ENCODE measurements at places on chromosomes 3 and 15.

DNA sequence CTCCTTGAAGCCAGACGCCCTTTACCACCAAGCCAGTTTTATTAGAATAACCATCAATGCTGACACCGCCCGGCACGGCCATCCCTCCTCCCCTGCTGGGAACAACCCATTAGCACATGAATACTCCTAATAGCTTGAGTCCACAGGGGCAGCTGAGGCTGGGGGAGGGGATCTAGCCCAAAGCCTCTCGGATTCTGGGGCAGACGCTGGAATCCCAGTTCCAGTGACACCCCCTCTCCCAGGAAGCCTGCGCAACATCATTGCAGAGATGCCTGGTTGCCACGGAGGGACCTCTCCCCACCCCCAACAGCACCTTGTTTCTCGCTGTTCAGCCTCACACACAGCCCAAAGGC lies 1.2 kb upstream of the LINGO1 start:
- no peak for DNase-seq

GRCh38 chr3:154307363-154307762 lies 16.9 kb downstream of the DHX36 start:
- no peak for DNase-seq

- DNase-seq: no peak
Observed at GRCh38 chr3:114846779-114847178, 300.3 kb downstream of the ZBTB20 start.

DNA sequence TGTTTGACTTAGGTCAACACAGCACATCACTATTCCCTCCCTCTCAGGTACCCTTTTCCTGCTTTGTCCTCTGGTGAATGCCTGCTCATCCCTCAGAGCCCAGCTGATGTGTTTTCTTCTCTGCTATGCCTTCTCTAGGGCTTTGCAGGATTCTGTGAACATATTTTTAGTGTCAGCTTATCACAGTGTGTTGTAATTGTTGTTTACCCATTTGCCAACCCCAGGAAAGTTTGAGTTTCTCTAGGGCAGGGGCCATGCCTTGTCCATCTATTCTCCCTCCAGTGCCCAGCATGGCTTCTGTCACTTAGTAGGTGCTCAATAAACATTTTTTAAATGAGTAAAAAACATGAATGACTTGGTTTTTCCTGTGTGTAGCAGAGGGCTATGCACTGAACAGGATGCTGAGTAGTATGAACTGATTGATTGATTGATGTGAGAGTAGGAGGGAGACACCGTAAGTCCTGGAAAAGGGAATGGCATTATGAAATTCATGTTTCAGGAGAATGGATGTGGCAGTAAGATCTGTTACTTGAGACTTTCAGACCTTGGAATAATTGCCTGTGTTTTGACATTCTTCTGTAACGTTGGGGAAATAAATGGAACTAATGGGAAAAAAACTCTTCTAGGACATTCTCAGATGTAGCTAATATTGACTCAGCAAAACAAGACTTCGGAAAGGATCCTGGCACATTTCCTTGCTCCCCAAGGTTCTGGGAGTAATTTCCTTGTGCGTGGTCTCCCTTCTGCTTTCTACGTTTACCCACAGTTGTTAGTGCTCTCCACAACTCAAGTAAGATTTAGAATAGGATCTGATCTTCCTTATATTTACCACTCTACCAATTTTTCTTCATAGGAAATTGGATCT lies 267.3 kb upstream of the TBL1XR1 start:
- DNase-seq: no peak

- no peak for DNase-seq
Observed at GRCh38 chr3:169104972-169105371, 558.5 kb downstream of the MECOM start.

- DNase-seq: no peak
Observed at GRCh38 chr3:133271539-133271938, 128.3 kb upstream of the BFSP2 start.

GRCh38 chr3:10756546-10756945 lies 59.5 kb upstream of the SLC6A11 start:
- no peak for DNase-seq

GRCh38 chr15:34578283-34578674 lies 5.2 kb downstream of the GOLGA8B start:
- no peak for DNase-seq

GRCh38 chr3:188010478-188010877 lies 143.5 kb upstream of the LPP start:
- no peak for DNase-seq

GRCh38 chr15:49900903-49901235 lies 218.2 kb downstream of the ATP8B4 start:
- no peak for DNase-seq

GRCh38 chr3:101801174-101801573 lies 22.2 kb downstream of the NXPE3 start:
- no peak for DNase-seq

DNA sequence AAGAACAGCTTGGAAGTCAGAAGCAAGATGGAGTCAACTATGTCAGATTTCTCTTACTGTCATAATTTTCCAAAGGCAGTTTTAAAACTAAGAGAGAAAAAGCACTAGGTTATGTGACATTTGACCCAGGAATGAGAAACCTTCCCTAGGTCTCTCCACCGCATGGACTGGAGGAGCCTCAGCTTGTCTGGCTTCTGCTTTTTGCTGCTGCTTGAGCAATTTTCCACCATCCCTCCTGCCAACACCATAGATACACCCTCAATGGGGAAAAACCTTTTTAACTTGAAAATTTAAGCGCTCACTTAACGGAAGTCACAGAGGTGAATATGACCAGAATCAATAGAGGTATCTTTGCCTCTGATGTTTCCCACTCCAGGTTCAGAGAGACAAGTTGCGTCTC lies 17.8 kb upstream of the IREB2 start:
- DNase-seq: no peak

- no peak for DNase-seq
Observed at GRCh38 chr3:112741983-112742382, 101.0 kb upstream of the CCDC80 start.

DNA sequence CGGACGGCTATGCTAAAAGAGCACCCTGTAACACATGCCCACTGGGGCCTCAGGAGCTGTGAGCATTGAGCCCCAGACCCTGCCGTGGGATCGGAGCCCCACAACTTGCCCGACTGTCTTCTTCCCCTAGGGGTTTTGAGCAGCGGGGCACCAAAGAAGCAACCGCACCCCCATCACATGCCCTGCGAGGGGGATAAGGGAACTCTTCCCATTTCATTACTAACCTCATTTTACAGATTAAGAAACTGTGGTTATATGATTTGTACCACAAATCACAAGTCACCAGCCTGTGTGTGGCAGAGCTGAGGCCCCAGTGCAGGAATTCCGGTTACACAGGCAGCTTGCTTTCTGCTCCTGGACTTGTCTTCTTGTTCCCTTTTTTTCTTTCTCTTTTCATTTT lies 86.2 kb downstream of the CD47 start:
- DNase-seq: no peak

DNA sequence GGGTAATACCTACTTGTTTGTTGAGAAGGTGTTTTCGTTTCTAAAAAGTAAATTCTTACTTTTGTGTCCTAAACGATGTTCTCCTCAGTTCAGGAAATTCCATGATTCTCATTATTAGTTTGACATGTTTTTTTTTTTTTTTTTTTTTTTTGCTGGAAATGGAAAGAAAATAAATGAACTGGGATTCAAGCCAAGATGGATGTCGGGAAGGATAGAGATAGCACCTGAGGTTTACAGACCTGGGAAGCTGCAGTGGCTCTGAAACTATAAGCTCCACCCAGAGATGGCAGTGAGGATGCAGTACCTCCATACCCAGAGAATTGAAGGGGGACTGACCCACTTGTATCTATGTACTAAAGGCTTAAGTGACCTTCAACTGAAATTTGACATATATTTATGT lies 334.6 kb upstream of the TGFBR2 start:
- DNase-seq: no peak

- no peak for DNase-seq
Observed at GRCh38 chr3:109234300-109234699, 82.0 kb downstream of the DPPA2 start.

- no peak for DNase-seq
Observed at GRCh38 chr15:34514251-34514670, 69.2 kb downstream of the GOLGA8B start.

- no peak for DNase-seq
Observed at GRCh38 chr3:62724503-62724902, 150.7 kb downstream of the CADPS start.

DNA sequence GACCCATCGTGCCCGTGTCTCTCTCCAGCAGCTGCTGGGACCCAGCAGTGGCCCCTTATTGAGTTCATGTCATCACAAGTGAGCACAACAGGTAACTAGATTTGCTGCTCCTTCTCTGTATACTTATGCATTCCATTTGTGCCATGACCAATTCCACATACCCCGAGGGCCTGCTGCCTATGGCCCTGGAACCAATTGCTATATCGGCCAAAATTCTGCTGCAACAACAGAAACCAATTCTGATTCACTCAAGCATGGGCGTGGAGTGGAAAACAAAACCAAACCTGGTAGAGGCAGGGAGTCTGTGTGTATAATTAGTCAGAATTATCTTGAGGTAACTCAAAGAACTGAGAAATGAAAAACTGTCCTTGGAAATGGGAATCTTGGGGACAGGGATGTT lies 516.6 kb downstream of the EPHB1 start:
- no peak for DNase-seq

DNA sequence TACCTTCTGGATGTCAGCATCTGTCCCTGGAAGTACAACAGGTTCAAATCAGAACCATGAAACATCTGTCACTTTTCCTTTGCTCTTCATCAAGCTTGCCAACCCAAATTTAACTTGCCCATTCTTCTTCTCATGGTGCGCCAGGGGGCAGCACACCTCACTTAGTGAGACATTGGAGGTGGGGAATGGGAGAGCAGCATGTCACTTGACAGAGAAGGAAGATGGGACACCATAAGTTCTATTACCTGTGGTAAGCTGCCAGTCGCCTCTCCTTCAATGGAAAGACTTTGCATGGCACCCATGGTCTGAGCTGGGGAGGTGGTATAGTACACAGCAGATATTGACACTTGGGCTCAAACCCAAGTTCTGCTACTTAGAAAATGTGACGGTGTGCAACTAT lies 2.9 kb downstream of the SCN5A start:
- DNase-seq: no peak

GRCh38 chr15:93029214-93029835 lies 59.7 kb downstream of the RGMA start:
- no peak for DNase-seq

DNA sequence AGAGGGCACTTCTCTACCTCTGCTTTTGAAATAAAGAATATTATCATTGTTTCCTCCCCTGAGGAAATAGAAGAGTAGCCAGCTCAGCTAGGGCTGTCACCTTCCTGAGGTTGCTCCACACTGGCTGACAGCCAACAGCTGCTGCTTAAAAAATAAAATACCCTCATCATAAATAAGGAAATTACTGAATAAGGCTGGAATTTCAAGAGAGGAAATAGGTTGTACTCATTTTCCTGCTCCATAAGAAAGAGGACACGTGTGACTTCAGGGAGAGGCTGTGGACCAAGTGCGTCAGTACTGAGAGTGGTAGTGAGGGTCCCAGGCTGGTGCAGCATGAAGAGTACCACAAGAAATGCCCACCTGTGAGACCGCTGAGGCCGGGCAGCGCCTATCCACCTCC lies 8.1 kb upstream of the C2CD4B start:
- DNase-seq: no peak

GRCh38 chr3:115766587-115767482 lies 143.5 kb downstream of the GAP43 start:
- DNase-seq: no peak

- DNase-seq: no peak
Observed at GRCh38 chr3:11542551-11542950, 101.2 kb downstream of the VGLL4 start.

- no peak for DNase-seq
Observed at GRCh38 chr3:114994554-114995341, 152.3 kb downstream of the ZBTB20 start.

DNA sequence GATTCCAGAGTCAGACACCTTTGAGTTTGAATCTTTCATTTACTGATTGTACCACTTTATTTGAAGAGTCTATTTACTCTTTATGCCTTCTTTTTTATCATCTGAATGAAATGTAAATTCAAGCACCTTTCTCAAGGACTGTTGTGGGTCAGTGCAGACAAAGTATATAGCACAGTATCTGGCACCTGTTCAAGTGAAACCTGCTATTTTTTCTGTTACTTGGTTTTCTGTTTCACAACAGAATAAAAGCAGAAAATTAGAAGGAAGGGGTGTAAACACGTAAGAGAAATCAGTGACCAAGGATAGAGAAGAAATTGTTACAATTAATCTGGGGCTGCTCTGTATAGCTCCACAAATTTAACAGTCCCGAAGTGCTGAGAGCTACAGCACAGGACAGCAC lies 357.4 kb downstream of the RSL24D1 start:
- no peak for DNase-seq

DNA sequence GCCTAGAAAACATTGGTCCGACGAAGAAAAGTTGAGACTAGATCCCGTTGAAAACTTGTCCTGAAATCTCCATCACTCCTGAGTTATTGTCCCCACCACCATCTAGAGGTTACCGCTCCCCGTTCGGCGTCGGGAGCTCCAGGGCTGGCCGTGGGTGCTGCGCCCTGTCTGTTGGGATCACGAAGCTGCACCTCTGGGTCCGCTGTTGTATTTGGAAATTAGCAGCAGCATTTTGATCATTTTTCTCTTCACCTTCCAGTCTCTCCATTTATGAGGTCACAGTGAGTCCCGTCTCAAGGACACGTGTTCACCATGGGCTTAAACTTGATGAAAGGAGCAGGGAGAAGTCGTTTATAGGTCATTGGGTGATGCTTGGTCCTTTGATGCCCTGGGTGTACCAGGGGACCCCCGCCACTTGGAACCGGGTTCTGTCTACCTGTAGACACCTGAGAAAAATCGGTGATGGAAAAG lies 565 bp downstream of the MANF start:
- no peak for DNase-seq

DNA sequence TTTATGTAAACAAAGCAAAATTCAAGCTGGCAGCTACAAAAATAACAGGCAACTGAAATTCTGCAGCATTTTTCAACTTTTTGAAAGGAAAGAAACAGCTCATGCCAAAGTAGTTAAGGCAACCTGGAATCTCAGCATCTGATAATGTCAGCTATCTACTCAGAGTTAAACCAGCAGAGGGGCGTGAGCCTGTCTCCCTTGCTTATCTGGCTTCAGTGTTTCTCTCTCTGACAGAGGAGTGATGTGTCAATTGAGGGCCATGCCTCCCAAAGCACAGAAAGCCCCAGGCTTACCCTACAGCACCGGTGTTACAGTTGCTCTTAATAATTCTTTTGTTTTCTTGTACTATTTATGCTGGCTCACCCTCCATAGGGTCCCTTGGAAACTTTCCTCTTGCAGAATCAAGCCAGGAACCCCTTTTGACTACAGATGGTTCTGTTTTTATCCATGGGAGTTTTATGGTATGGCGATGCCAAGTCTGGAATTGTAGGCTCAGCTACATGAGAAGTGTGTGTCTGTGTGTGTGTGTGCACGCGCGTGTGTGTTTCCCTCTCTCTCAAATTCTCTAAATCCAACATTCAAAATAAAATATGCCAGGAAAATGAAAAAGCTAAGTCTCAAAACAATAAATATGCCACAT lies 7.3 kb downstream of the TMEM212 start:
- no peak for DNase-seq

DNA sequence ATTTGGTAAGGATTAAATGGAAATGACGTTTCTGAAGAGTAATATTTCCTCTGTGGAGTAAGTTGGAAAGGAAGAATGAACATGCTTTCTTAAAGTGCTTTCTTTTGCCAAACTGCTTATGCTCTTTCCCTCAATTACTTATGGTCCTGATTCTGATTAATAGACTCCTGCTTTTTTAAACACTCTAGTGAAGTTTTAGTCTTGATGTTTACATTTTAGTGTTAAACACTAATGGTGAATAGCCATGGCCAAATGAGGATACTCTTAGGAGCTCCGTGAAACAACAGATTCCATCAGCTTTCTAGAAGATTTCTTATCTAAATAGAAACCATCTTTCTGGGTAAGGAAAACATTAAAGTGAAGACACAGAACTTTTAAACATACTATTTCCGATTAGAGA lies 117.6 kb downstream of the P3H2 start:
- DNase-seq: no peak
